ENCODE measurements at places on chromosomes 7 and 10.

- DNase-seq: no peak
These were observed 24.1 kb upstream of the NRCAM start for GRCh38 chr7:108480311-108480710.

- DNase-seq: no peak
These were observed 266.5 kb upstream of the MKLN1 start for GRCh38 chr7:131061158-131061557.

DNA sequence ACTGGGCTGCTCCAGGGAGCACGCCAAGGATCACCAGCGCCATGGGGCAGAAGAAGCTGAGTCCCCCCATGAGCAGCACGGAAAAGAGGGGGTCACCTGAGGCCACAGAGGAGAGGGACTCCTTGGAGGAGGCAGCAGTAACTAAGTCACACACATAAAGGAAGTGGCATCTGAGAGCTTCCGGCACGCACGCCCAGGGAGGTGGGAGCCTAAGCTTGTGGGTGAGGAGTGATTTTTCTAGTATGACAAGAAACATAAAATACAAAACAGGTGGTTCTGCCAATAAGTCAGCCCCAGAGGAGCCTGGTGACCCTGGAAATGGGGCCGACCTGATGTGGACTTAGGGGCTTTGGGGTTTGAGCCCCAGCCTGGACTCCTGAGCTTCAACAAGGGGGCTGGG is 60.8 kb downstream of the CARD11 start:
- DNase-seq: peak; percentile 42

- no peak for DNase-seq
These were observed 28.0 kb downstream of the RHOBTB1 start for GRCh38 chr10:60916025-60916424.

- DNase-seq: no peak
These were observed 253.4 kb downstream of the ZMYND11 start for GRCh38 chr10:388661-389045.
